ENCODE measurements at places on chromosomes 4 and X. TPM values are rescaled to one million over a fixed set of nuclear protein-coding genes. Genes with fewer than 3 reads are reported as not detected.

The TMEM144 gene
- total RNA-seq: 14.7 TPM

The CCSER1 gene
- 6.4 TPM for total RNA-seq

The MEPE gene
- total RNA-seq: not detected

The FHDC1 gene
- 2.3 TPM for total RNA-seq

The DOCK11 gene
- total RNA-seq: 26.9 TPM

The P2RY4 gene
- total RNA-seq: 1.3 TPM

The AFF2 gene
- total RNA-seq: 41.0 TPM

The STATH gene
- total RNA-seq: not detected

The MAMLD1 gene
- 14.7 TPM for total RNA-seq

The PCDH11X gene
- not detected for total RNA-seq

The HTRA3 gene
- total RNA-seq: 53.9 TPM

The MORC4 gene
- total RNA-seq: 17.3 TPM

The ELF4 gene
- 9.2 TPM for total RNA-seq

The MAGEA12 gene
- not detected for total RNA-seq

The CCDC110 gene
- total RNA-seq: 1.3 TPM

The POU3F4 gene
- total RNA-seq: not detected

DNA sequence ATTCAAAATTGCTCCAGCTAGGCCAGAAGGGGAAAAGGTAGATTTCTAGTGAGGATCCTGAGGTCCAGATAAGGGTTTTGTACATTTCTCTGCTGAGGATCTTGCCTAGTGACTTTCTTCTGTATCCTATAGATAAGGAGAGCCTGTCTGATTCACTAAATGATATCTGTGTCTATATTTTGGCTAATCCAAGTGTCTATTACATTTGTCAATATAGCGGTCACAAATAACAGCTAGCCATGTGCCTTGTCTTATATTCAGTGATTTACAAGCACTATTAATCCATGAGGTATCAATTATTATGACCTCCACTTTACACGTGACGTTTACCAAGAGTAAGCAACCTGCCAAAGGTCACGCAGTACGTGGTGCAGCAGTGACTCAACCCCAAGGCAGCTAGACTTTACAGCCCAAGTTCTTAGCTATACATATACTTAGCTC, 41.6 kb downstream of the TMEM165 start:
- no peak for DNase-seq

DNA sequence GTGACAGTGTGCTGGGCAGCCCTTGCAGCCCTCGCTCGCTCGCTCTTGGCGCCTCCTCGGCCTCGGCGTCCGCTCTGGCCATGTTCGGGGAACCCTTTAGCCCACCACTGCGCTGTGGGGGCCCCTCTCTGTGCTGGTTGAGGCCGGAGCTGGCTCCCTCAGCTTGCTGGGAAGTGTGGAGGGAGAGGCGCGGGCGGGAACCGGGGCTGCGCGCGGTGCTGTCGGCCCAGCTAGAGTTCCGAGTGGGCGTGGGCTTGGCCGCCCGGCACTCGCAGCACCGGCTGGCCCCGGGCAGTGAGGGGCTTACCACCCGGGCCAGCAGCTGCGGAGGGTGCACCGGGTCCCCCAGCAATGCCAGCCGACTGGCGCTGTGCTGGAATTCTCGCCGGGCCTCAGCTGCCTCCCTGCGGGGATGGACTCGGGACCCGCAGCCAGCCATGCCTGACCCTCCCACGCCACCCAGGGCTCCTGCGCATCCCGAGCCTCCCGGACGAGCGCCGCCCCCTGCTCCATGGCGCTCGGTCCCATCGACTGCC, 770.1 kb upstream of the GALNTL6 start:
- DNase-seq: no peak

GRCh38 chr4:71293705-71294104, 45.1 kb upstream of the SLC4A4 start:
- DNase-seq: no peak

GRCh38 chrX:154348114-154348531, 26.3 kb downstream of the FLNA start:
- DNase-seq: no peak

GRCh38 chrX:54807524-54808108, at the start of gene MAGED2:
TSS of gene MAGED2 (plus strand) at chrX:54807745. CDS start at chrX:54809332, 1,587 bp downstream.
- no peak for DNase-seq

GRCh38 chr4:33080275-33080674, 2360.1 kb downstream of the PCDH7 start:
- no peak for DNase-seq

- DNase-seq: no peak
These were observed 289.8 kb upstream of the CLNK start for GRCh38 chr4:10974371-10974770.

- no peak for DNase-seq
These were observed 771 bp upstream of the RBPJ start for GRCh38 chr4:26319949-26320537.

- DNase-seq: no peak
These were observed 255.3 kb upstream of the CXXC4 start for GRCh38 chr4:104750008-104750407.

DNA sequence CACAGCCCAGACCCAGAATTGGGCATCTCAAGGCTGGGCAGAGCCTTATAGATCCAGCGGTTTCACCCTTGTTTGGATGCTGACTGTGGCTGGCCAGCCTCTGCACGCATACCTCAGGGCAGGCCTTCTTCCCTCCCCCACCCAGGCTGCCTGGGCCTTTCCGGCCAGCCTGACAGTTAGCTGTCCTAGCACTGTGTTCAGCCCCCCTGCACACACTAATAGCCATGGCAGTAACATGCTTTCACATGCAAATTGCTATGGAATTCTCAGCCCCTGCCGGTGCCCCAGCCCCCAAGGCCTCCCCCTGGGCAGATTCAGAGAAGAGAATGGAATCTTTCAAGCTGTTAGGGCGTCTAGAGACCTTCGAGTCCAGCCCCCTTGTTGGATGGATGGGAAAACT, 17.7 kb downstream of the EFNB1 start:
- no peak for DNase-seq

DNA sequence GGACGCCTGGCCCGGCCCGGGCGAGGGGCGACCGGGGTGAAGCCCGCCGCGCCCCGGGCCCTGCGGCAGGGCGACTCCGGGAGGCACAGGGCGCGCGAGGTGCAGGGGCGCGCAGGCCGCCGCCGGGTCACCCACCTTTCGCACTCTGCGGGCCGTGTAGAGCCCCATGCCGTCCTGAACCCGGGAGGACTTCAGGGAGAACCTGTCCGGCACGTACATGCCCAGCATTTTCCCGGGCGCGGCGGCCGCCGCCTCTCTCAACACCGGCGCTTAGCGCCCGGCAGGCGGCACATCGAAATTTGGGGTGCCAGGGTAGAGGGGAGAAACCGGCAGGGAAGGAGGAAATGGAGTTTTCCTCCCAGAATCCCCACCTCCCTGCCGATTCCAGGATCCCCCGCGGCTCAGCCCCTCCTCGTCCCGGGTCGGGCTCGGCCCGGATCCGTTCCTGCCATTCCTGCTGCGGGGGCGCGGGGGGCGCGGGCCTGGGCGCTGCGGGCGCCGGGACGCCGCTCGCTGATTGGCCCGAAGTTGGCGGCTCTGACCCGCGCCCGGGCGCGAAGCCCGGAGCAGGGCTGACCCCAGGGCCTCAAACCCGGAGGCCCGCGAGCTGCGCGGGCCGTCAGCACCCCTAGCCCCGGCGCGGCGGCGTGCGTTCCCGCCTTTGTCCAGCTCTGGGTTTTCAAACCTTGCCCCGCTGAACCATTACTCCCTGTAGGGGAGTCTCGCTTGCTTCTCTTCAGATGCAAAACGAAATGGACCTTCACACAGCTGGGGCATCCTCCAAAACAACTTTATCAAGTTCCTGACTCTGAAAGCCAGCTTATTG, at the start of gene PRDM5:
Gene PRDM5, minus strand, starts transcription at position 346 of the 826 bp plus-strand sequence. Its CDS starts 118 bp downstream, at position 228.
- DNase-seq: peak; percentile 18

DNA sequence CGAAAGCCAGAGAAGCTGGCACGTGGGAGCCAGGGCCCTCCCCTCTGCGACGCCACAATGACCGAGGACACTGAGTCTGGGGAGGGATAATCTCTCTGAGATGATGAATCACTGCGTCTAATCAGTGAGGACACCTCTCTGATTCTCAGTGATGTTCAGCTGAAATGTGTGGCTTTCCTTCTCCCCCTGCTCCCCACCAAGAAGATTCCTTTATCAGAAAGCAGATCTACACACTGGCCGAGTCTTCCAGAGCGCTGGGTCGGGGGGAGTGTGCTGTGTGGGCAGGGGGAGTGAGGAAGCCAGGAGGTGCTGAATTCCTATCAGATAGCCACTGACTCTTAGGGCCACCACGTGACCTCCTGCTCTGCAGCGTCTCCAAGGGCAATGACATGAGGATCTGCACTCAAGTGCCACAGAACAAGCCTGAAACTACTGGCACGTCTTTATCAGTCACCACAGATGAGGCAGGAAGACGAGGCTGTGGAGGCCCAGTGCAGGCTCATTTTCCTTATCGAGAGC, 89.2 kb downstream of the GATB start:
- DNase-seq: no peak

- peak; percentile 27 for DNase-seq
These were observed 570 bp downstream of the WDR44 start for GRCh38 chrX:118346258-118347094.

- no peak for DNase-seq
These were observed 22.5 kb downstream of the TRIML2 start for GRCh38 chr4:188086858-188087257.

- DNase-seq: no peak
These were observed 2.5 kb downstream of the CXCL1 start for GRCh38 chr4:73871511-73872310.

GRCh38 chr4:181083757-181084361, 1159.3 kb upstream of the TENM3 start:
- no peak for DNase-seq

GRCh38 chr4:142954415-142954814, 108.3 kb upstream of the INPP4B start:
- no peak for DNase-seq

DNA sequence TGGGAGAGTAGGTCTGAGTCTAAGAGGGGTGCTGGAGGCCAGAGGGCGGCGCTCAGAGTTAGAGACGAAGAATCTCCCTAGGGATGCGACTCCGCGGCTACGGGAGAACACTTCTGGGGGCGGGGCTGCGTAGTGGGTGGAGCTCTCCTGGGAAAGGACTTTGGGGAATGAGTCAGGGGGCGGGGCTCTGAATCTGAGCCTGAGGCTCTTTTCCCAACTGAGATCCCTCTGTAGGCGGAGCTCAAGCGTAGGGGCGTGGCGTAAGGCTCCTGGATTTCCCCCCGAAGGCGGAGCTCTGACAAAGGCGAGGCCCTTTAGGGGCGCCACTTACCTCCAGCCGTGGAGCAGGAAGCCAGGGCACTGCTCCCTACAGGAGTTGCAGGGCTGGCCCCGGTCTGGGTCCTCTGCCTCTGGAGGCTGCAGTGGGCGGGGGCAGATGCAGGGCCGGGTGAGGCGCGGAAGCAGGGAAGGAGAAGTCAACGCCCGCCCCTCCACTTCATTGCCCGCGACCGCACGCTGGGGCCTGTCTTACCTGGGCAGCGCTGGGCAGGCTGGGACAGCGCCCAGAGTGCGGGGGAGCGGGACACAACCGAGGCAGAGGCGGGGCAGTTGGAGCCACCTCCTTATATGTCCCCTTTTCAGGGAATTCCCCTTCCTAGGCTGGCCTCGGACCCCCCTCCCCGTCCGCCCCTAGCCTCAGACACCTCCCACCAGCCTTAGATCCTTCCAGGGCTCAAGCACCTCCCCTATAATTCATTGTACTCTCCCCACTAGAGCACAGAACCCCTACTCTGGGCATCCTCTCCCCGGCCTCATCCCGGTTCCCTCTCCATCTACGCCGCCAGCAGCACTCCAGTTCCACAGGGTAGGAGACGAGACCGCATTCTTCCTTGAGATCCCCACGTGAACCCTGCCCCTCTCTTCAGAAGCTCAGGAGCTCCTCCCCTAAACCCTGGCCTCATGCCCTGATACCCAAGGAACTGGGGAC, 1.6 kb downstream of the PRICKLE3 start:
- peak; percentile 90 for DNase-seq

- DNase-seq: no peak
These were observed 143.1 kb downstream of the C4orf33 start for GRCh38 chr4:129239088-129239487.

GRCh38 chr4:41652971-41653370, 95.6 kb downstream of the PHOX2B start:
- no peak for DNase-seq

GRCh38 chr4:31045151-31045550, 325.0 kb downstream of the PCDH7 start:
- DNase-seq: no peak

GRCh38 chr4:149845743-149846142, 30.1 kb upstream of the IQCM start:
- DNase-seq: no peak

GRCh38 chrX:136476501-136476900, 11.2 kb upstream of the BRS3 start:
- DNase-seq: no peak

- no peak for DNase-seq
These were observed 43.2 kb upstream of the PITX2 start for GRCh38 chr4:110666030-110666429.

- DNase-seq: no peak
These were observed 187.9 kb upstream of the MAB21L2 start for GRCh38 chr4:150394046-150394445.

DNA sequence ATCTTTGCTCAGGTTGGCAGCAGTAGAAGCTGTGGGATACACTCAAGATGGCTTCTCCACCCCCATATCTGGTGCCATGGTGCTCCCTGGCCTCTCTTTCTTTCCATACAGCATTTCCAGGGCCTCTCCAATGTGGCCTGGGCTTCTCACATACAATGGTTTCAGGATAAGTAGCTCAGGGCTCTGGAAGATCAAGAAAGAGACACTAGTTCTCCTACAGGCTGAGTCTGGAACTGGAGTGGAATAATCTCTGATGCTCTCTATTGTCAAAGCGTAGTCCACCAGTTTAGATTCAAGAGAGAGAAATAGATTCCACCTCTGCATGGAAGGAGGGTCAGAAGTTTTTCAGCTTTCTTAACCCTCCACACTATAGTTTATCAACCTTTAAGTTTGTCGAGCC, 138.2 kb upstream of the AADAT start:
- no peak for DNase-seq

- no peak for DNase-seq
These were observed 313.2 kb downstream of the ANTXR2 start for GRCh38 chr4:79759793-79760192.

GRCh38 chr4:118225511-118225910, 127.3 kb downstream of the PRSS12 start:
- DNase-seq: no peak

Measured in breast epithelium (tissue), 4 donors.